Hippocampal formation (tissue), 2 donors: ENCODE measurements at places on chromosomes 1 and 21.

DNA sequence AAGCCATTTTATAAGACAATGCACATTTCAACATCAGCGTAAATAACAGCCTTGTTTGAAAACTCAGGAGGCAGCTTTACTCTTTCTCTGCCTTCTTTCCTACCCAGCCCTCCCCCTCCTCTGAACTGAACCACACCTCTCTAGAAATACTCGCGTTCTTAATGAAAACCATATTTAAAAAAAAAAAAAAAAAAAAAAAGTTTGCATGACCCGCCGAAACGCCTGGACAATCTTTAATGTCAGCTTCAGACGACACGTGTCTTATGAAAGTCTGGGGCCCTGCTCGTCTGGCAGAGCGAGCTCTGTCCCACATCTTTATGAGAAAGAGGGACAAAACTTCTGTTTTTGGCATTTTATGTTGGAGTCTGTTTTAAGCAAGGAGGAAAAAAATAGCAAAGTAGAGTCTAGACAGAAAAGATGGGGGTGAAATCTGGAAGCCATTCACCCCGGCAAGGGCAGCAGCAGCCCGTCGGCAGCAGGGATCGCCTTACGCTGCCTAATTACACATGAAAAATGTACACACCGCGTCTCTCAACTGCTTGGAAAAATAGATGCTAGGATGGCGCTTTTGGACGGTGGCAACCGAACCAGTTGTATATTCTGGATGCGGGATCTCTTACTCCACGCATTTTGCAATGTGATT is 130.4 kb upstream of the ETS2 start:
- no peak for DNase-seq

DNA sequence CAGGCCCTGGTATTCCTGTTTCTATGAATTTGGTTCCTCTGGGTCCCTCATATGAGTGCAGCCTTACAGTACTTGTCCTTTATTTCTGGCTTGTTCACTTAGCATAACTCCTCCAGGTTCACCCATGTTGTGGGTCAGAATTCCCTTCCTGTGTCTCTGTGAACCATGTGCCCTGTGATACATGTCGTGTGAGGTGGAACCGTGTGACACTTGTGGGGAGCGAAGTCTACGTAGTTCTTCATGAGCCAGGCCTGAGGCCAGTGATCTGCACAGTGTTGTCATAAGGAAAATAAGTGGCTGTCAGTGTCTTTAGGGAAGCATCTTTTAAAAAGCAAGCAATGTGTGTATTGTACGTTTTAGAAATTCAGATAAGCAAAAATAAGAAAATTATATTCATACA is 122.8 kb downstream of the GALNT2 start:
- no peak for DNase-seq

DNA sequence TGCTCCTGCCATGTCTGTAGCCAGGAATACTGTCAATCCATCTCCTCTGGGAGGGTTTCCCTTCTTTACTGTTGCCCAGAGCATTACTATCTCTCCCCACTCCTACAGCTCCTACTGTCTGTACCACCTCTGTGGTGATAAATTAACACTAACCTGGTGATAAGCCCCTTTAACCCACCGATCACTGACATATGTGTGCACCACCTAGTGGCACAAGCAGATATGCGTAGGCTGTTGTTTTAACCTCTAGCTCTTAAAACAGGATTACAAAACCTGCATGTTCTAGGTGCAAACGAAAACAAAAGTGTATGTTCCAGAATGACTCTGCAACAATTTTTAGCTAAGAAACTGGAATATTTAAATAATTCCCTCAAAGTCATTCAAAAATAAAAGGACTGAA is 93.9 kb upstream of the BEND5 start:
- DNase-seq, result no peak

DNA sequence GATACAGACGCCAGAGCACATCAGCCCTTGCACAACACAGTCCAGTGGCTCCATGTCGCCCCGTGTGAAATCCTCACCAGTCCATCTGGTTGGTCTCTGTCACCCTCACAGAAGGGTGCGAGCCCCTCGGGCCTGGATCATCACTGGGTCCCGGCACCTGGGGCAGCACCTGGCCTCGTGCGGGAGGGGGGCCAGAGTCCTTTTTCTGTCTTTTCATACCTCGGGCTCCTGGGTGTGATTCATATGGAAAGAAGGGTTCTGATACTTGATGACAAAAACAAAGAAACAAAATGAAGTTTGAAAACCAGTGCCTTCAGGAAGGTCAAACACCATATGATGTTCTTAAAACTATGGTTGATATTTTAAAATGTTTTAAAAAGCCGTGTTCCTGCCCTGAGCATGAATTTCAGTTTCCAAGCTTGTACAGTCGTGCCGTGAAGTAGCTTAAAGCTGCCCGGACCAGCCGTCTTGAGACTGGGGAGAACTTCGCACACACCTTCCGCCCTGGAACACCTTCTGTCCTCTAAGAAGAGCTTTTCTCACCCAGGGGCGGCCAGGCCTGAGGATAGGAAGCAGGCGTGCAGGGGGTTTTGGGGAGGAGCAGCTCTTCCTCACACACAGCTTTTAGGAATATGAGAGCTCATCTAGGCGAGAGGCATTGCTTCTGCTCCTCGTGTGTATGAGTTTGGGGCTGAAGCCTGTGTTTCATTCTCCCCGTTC is 35.2 kb downstream of the SLC37A1 start:
- no peak for DNase-seq

GRCh38 chr1:65180977-65181376 is 33.0 kb downstream of the AK4 start:
- no peak for DNase-seq

DNA sequence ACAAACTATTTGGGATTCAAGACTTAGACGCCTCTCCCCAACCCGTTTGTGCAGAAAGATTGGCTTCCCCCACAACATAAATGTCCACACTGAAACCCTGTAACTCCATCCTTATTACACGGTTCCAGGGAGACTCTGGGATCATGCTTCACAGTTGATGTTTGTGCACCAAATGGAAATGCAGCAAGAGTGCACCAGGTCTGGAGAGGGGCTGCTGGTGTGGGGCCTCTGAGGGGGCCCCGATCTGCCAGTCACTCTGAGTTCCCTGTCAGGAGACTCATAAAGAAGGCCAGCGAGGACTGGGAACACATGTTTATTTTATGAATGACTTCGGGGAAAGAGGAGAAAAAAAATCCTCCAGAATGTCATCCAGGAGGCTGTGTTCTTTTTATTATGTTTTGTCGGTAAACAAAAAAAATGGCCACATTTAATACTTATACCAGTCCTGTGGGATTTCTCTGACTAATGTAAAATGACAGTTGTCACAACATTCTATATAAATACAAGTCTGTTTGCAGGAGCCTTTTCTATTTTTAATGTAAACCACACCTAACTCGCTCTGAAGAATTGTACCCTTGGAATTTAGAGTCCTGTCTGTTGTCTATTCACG is 439.1 kb upstream of the VAMP3 start:
- no peak for DNase-seq

DNA sequence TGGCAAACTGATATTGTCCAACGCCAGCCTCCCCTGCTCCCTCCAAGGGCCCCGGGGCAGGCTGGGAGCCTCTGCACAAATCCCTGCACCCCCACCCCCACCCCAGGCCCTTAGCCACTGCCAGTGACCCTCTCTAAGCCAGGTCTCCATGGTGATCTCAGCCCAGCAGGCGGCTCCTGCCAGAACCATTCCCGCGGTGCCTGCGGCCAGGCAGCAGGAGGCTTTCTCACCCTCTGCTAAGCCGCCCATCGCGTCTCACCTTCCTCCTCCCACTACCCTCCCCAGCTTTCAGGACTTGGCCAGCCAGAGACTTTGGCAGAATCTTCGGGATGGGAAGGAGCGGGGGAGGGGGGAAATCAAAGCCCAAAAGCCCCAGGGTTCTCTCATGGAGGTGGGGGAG is 46.8 kb upstream of the WASF2 start:
- DNase-seq, result peak; percentile 28

DNA sequence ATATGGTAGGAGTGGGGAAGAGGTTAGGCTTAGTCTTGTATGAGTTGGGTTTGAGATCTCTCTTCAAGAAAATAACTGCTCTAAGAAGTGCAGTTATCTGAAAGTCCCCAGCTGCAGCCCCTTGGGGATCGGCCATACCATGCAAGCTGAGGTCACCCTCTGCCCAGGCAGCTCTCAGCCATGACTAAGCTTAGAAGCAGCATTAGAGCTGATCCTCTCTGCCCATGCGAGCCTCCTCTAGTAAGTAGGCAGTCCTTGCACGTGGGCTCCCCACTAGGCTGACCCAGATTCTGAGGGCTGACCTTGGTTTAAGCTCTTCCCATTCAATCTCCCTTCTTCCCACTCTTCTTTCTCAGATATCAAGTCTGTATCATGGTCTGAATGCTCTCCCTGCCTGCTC is 121.0 kb upstream of the UBE2U start:
- DNase-seq, result no peak

DNA sequence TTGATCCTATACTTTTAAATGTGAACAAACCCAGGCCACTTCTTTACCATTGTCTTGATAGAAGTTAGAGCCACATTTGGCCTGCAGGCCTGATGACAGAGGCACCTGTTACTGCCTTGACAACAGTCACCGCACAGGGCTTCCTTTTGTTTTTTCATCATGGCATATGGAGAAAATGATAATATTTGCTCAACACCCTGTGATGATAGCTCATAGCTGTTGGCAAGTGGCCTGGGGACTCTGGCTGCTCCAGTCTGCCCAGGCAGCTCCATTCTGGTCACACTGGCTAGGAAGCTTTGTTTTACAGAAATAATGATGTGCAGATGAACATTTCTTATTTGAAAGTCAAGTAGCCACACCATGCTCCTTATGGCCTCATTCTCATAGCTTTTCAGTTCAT is 89.6 kb upstream of the GPR88 start:
- DNase-seq, result no peak

DNA sequence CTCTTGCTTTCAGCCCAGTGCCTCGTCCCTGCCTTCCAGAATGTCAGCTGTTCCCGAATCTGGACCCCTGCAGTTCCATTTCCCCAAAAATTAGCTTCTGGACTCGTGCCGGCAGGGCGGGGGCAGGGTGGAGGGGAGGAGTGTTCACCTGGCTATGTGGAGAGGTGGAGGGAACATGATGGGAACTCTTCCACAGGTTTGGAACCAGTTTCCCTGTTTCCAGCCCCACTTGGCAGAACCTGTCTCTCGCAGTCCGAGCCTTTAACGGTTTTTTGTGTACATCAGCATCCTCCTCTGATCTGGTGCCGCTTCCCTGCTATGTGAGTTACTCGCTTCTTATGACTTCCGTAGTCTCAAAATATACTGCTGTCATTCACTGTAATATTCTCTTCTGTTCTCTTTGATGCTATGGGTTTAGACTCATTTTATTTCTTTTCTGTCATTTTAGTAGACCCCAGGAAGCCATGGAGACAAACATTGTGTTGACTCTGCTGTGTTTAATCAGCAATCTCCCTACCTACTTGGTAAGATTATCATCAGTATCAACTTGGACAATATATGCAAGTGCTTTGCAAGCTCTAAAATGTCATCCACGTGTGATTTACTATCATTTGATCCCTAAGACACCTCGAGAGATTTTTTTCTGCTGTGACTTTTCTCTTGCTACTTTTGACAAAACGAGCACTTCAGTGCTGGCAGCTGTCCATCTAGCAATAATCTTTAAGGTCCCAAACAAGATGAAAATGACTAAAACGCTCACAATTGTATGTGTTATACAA is 33.3 kb upstream of the HNRNPU start:
- no peak for DNase-seq
